ENCODE measurements at places on chromosomes 3 and 15. TPM values are rescaled to one million over a fixed set of nuclear protein-coding genes. Genes with fewer than 3 reads are reported as not detected.

TRAT1 gene
- 0.22 TPM for polyA plus RNA-seq

GRCh38 chr15:69414701-69415167 lies 585 bp downstream of the KIF23 start:
- peak; percentile 44 for DNase-seq

DNA sequence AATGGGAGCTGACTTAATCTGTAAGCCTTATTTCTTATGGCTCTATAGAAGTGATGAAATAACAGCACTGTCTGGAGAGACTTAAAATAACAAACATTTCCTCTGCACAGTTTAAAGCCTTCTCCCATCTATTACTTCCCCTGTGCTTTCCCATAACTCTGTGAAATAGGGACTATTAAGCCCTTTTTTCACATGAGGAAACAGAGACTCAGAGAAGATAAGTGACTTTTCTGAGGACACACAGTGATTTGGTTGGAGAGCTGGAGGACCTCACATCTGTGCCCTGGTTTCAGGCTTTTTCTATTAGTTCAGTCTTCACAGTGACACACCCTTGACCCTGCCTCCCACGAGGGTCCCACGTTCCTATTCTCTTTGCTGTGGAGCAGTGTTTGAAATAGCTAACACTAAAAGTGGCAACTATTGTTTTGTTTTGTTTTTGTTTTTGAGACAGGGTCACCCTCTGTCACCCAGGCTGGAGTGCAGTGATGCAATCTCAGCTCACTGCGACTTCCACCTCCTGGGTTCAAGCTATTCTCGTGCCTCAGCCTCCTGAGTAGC lies 82.9 kb downstream of the ST6GAL1 start:
- no peak for DNase-seq

NR1I2 gene
- polyA plus RNA-seq = 0.73 TPM

DNA sequence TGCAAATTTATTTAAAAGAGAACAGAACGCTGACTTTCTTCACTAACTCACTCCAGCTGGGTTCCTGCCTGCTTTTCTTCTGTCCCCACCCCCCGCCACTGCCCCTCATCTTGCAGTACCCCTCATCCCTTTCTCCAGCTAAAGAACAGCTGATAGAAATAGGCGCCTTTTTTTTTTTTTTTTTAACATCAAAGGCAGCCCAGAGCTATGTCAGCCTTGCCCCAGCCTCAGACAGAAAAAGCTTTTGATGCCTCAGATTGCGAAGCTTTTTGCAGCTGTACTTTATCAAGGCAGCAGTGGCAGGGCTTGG lies 1.8 kb downstream of the CADPS start:
- DNase-seq = no peak

GNAI2 gene
- 209 TPM for polyA plus RNA-seq

CCRL2 gene
- polyA plus RNA-seq = 1.1 TPM

SEMA5B gene
- 22.3 TPM for polyA plus RNA-seq

- no peak for DNase-seq
Measured at GRCh38 chr3:30263238-30263924, 343.0 kb upstream of the TGFBR2 start.

NR2E3 gene
- 0.59 TPM for polyA plus RNA-seq

- no peak for DNase-seq
Measured at GRCh38 chr3:140007911-140008869, 73.2 kb downstream of the CLSTN2 start.

- DNase-seq = no peak
Measured at GRCh38 chr15:101551696-101552591, 62.4 kb upstream of the PCSK6 start.

DNA sequence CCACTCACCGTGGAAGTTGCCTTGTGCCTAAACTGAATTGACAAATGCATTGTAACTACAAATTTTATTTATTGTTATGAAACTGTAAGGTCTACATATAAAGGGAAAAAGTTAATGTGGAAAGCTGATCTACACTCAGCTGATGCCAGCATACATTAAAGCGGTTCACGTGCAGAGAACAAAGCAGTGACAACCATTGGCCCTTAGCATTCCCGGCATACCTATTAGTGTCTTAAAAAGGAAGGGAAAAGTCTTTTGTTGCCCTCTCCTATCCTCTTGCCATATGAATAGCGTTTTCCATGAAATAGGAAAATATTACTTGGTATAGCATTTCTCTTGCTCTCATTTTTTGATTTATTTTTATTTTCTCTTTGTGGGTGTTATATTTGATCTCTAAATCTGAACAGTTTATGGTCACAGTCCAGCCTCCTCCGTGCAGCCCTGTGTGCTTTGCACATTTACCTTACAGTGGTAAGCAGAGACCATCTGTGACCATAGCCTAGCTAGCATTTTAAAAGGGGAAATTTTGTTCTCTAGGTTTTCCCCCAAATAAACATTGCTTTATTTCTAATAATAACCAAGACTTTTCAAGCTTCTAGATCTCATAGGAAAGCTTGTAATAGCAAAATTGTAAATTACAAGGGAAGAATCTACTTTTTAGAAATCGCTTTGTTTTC lies 89.7 kb upstream of the CGNL1 start:
- DNase-seq = no peak

GRCh38 chr3:194293546-194294198 lies 57.5 kb downstream of the CPN2 start:
- no peak for DNase-seq

CCR9 gene
- 0.22 TPM for polyA plus RNA-seq

DNA sequence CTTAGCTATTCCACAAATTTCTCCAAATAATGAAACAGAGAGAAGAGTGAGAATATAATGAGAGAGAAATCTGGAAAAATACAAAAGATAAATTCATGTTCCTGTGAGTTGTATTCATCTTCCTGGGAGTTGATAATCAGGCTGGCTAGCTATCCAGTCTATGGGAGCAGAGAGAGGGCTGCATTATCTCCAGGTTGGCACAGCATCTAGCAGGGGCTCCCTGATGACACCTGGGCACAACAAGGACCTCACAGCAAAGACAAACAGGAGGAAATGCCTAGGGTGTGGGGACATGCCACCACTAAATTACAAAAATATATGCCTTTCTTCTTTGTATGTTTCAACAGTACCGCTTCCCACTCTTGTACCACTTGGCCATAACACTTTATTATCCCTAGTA lies 1.9 kb downstream of the EHD4 start:
- DNase-seq = no peak

GRCh38 chr15:73370151-73370550 lies 1.4 kb upstream of the HCN4 start:
- no peak for DNase-seq

DNA sequence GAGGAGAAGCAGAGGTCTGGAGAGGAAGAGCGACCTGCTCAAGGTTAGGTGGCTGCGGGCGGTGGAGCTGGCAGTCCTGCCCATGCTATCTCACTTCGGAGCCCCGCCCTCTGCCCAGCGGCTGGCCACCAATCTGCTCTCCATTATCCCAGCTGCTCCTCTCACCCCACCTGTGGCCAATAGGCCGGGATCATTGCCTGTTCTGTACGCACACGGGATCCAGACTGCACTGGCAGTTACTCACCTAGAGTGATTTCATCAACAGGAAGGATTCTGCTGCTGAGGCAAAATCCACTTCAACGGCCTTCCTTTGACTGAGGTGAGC lies 100.6 kb downstream of the TLE3 start:
- DNase-seq = no peak

GRCh38 chr3:122760453-122761271 lies 33.0 kb downstream of the HSPBAP1 start:
- DNase-seq = no peak

GRCh38 chr3:16239086-16239770 lies 25.5 kb downstream of the DPH3 start:
- DNase-seq = no peak

GRCh38 chr3:13507570-13508339 lies 27.6 kb downstream of the HDAC11 start:
- peak; percentile 50 for DNase-seq

- no peak for DNase-seq
Measured at GRCh38 chr3:7927015-7927414, 574.6 kb upstream of the LMCD1 start.

DNA sequence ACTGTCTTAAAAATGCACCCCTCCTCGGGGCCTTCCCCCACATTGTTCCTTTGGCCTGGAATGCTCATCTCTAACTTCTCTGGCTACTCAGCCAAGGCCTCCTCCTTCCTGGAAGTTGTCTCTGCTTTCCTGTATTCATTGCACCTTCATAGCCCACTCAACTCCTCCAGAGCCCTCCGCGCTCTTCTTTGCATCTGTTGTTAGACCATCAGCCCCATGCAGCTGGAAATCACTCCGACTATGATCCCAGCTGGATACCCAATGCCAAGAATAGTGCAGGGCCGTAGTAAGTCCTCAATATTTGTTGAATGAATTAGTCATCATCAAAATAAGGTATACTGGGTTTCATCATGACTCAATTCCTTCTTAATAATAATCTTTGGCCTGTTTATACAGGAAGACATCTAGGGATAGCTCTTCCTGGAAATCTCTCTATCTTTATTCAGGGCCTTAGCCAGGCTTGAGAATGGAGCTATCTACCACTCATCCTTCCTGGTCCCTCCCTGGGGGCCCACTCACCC lies 112.7 kb downstream of the SYNPR start:
- DNase-seq = no peak

GRCh38 chr15:40477642-40478327 lies 7.0 kb downstream of the CHST14 start:
- DNase-seq = no peak

DNA sequence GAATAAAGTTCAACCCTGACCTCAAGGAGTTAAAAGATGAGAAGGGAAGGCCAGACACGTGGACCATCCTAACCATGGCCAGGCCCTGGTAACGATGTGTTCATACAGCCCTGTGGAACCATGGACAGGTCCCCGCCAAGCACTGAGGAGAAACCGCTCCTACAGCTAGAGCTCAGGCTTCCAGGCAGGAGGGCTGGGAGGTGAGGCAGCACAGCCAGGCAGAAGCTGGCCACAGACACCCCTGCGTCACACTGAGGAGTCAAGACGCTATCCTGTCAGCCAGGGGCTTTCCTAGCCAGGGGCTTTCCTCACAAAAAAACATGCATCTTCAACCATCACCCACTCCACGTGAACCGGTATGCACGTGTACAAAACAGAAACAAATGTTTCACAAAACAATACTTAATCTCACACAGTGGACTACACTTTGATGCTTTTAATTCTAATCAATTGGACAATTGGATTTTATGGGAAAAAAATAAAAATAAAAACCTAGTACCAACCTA lies 73.2 kb downstream of the TBC1D2B start:
- no peak for DNase-seq

Measured in right renal pelvis (tissue), 4 donors.